Stimulated activated CD4-positive, alpha-beta T cell treated with anti-CD3 and anti-CD28 coated beads, TNF-alpha, amount 100 ng/mL, for 1 hour (primary cell): ENCODE measurements at places on chromosomes 7 and 10.

- no peak for DNase-seq
Measured at GRCh38 chr10:62343000-62343399, 31.2 kb upstream of the ZNF365 start.

DNA sequence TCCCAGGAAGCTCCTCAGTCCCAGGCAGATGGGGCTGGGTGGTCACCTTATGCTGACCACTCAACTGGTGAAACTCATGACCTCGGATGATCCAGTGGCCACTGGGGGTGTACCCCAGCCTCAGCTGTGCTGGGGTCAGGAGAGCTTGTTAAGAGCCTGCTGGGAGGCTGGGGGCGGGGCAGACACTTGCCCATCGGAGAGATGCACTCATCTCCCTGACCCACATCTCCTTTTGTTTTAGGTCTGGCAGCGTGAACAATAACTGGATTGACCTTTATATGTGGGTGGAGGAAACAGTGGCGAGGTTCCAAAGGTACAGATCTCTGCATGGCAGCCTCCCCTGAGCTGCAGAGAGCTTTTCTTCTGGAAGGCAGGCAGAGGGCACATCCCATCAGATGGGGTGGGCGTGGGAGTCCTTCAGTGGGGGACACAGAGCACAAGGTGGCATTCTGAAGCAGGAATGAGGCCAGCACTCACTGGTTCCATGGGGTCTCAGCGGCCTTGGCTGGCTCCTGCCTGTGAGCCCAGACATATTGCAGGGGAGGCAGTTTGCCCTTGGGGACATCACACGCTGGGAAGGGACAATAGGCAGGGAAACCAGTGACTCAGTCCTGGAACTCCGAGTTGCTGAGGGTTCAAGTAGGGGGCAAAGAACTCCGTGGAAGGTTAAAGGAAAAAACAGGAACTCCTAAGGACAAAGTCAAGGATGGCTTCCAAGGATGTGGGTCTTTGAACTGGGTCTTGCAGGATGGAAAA, 5.2 kb downstream of the ANTXRL start:
- DNase-seq = no peak

- no peak for DNase-seq
Measured at GRCh38 chr10:83352588-83352987, 786.7 kb upstream of the GHITM start.

DNA sequence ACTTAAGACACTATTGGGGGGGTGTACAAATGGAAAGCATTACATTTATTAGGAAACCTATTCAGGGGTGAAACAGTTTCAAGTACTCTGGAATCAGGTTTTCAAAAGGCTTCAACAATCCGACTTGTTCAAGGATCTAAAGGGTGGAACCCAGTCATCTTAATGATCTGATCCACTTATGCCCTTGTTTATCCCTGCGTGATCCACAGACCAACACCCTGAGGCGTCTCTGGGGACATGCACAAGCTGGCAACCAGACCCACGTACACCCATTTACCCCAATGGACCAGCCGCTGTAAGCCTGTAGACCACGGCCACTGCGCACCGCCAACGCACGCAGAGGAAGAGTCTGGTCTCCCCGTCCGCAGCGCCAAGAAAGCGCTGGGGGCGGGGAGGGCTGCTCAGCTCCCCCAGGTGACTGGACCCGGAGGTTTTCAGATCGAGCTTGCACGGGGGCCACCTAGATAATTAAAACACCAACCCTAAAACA, 13.4 kb downstream of the HNRNPF start:
- DNase-seq = no peak

GRCh38 chr10:34732926-34733325, 82.2 kb downstream of the PARD3 start:
- DNase-seq = no peak

DNA sequence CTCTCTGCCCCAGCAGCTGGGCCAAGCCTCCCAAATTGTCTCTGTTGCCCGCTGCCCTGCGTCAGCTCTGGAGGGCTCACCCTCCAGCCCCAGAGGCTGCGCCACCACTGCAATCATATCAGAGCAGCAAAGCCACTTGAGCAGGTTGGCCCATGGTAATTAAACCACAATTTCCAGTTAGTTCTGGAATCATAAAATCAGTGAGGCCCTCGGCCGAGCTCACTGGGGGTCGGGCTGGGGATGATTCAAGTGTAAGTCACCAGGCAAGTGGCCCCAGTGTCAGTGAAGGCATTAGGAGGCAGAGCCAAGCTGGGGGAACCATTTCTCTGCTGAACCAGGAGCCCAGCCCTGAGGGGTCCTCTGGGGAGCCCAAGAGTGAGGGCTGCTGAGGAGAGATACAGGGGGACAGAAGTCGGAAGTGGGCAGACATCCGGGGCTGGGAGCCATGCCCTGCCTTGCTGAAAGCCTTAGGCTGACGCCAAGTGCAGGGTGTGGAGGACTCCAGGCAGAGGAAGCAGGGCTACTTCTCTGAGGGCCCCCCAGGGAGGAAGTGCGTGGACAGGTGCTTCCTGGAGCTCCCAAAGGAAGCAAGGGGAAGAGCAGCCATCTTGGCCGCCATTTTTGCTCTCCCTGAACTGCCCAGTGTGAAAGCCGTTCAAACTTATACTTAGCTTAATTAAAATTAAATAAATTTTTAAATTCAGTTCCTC, 29.5 kb upstream of the SLC29A3 start:
- no peak for DNase-seq

DNA sequence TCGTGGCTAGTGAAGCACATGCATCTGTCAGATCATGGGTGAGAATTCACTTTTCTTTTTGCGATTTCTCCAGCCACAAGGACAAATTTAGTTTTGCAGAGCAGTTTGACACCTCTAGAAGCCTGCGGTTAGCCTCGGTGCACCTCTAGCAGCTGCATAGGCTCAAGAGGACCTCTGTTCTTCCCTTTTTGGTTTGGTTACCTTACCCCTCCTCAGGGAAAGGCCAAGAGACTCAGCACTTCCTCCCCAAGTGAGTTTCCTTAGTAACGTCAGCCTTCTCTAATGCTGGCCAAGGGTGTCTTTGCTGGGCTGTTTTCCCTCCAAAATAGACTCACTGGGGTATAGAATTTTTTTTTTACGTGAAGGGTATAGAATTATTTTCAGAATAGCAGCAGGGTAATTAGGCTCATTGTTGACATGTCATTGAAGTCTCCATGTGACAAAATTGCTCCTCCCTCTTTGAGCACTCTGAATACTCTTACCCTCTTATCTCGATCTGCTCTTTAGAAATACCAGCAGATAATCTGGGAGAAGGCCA, 97.8 kb downstream of the AUTS2 start:
- DNase-seq = no peak

DNA sequence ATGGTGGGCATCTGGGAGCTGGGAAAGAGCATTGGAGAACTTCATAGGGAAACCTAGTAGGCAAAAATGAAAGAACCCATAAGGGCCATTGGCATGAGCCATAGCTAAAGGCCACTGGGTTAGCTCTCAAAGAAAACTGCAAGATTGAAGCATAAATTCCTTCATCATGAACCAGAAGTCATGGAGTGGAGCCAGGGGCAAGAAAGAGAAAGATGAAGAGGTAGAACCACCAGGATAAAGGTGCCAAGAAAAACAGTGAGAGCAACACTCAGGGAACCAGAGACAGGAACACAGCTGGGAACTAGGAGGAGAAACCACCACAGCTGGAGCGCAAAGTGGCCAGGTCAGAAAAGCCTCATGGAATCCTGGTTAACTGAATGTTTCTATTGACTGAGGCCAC, 11.5 kb upstream of the SGMS1 start:
- DNase-seq = no peak

DNA sequence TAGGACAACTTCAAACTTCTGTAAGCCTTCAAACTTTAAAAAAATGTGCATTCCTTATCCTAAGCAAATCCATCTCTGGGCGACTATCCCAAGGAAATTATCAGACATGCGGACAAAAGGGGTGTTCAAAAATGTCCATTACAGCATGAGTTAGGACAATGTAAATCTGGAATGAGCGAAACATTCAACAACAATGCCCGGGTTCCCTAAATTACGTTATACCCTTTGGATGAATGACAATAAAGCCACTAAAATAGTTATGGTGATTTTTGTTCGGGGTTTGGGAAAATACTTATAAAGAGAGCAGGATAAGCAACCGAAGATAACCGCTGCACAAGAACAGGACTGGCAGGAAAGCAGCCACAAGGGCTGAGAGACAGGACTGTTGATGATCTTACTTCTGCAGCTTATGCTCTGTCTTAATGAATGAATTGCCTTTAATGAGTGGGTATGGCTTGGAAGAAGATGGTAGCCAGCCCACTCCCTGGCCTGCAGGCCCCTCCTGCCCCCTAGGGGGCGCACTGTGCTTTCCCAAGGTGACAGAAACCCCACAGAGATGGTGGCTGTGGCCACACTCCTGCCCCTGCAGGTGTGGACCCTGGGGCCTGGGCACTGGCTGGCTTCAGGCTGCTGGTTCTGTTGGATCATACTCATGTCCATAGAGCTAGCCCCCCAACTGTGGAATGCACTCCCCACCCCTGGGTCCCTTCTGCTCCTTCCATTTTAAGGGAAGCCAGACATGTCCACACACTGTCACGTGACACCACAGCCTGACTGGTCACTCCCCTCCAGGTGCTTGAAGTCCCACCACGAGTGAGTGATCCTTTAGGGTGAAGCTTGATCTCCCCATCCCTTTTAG, 45.0 kb downstream of the ZCCHC24 start:
- DNase-seq = peak; percentile 10

GRCh38 chr7:65463184-65463583, 89.5 kb downstream of the ZNF92 start:
- DNase-seq = no peak

- DNase-seq = no peak
Measured at GRCh38 chr10:5530412-5530806, 5.6 kb downstream of the CALML3 start.

DNA sequence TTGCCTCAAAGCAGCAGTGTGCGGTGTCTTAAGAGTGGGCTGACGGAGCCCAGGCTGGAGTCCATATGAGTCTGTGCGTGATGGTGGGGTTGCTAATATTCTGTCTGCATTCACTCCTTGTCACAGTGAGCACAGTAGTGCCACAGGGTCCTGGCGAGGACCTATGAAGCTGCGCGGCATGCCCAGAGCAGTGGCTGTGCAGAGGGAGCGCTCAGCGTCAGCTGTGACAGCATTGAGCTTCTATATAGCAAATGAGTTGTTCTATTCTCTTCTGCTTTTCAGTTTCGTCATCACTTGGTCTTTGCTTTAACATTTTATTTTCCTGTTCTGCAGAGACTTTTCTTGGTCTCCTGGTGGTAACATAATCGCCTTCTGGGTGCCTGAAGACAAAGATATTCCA, 14.5 kb downstream of the EIF3B start:
- no peak for DNase-seq

- no peak for DNase-seq
Measured at GRCh38 chr7:129914536-129915272, 38.1 kb downstream of the UBE2H start.

GRCh38 chr10:126979311-126979710, 74.1 kb downstream of the DOCK1 start:
- DNase-seq = no peak

- no peak for DNase-seq
Measured at GRCh38 chr7:2495418-2496299, 19.5 kb upstream of the GRIFIN start.

GRCh38 chr10:129032372-129033313, 434.4 kb upstream of the MGMT start:
- no peak for DNase-seq

DNA sequence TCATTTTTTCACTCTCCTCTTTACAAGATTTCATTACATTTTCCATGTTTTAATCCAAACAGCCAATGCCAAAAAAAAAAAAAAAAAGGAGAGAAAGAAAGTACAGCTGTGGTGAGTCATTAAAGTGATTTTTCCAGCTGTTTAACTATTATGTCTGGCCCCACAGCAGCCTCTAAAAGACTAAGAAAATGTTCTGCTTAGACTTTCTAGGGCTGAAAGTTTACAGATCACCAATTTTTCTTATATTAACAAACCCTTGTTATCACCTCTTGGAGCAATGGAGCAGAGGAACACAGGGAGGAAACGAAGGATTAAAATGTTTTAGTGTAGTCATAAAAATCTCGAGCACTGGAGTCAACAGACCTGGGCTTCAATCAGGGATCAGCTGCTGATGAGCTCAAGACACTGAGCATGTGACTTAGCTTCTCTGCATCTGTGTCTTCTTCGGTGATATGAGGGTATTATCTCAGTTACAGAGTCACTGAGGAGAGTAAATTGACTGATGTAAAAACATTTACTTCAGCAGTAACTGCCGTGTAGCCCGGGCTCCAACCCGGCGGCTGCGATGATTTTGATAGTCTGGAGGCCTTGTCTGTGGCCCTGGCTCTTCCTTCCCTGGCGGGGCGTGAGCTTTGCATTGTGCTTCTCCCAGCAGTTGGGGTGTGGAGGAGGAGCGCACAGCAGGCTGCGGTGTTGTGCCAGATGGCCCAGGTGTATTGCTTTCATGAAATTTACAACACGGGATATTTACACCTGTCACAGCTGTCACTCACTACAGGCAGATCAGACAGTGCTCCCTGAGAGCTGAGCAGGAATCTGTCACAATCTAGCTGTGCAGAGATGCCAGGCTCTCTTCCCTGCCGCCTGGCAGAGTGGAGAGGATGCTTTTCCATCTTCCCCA, 298.3 kb upstream of the FZD8 start:
- no peak for DNase-seq

- DNase-seq = no peak
Measured at GRCh38 chr7:77802557-77803405, 4.2 kb downstream of the PHTF2 start.

DNA sequence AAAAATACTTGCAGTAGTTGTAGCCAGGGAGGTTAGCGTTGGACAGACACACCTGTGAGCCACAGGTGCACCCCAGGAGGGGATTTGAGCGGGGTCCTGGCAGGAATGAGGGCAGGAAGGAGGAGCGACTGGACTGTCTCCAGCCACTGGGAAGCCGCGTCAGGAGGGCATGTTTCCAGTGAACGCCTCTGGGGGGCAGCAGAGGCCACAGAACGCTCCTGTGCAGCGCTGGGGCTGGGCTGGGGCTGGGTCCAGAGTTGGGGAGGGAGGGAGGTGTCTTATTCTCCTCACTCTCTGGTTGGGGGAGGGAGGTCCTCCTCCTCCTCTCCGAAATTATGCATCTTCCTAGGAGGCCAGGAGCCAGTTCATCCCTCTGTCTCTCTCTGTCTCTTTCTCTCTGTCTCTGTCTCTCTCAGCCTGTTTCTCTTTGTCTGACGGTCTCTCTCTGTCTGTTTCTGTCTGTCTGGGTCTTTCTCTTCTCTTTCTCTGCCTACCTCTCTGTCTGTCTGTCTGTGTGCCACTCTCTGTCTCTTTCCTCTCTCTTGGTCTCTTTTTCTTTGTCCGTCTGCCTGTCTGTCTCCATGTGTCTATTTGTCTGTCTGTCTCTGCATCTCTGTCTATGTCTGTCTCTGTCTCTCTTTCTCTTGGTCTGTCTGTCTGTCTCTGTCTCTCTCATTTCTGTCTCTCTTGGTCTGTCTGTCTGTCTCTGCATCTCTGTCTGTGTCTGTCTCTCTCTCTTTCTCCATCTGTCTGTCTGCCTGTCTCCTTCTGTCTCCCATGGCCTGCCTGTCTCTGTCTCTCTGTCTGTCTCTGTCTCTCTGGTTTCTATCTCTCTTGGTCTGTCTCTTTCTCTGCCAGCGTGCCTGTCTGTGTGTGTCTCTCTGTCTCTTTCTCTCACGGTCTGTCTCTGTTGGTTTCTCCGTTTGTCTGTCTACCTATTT, 9.9 kb upstream of the PSMG3 start:
- DNase-seq = peak; percentile 65
